Jurkat, Clone E6-1 (cell line): ENCODE measurements at places on chromosomes 5 and 9.

GRCh38 chr9:116447934-116448333, 239.2 kb upstream of the TRIM32 start:
- no peak for DNase-seq

GRCh38 chr9:116482740-116483139, 204.4 kb upstream of the TRIM32 start:
- DNase-seq, result no peak

- DNase-seq, result no peak
These were observed 3.8 kb downstream of the ADRB2 start for GRCh38 chr5:148830211-148830610.

DNA sequence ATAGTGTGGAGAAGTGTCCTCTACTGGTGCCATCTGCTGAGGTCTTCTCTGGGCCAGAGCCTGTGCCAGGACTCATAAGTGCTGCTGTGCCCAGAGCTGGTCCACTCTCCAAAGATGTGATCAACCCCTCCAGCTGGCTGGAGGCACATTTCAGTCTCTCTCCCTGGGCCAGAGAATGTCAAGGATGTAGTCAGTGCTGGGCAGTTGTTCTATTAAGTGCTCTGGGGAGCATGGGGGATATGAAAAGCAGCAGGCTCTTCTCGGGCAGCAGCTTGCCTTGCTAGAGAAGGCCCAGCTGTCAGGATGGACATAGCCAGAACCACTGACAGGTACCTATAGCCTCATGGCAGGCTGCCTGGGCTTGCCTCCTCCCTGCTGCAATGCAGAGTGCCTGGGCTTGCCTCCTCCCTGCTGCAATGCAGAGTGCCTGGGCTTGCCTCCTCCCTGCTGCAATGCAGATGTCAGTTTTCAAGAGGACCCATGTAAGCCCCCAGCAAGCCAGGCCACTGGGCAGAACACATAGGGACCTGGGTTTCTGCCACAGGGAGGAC, 157.2 kb upstream of the PANK3 start:
- no peak for DNase-seq

GRCh38 chr5:172626031-172626581, 15.0 kb upstream of the NEURL1B start:
- no peak for DNase-seq

- DNase-seq, result no peak
These were observed 56.9 kb downstream of the SYK start for GRCh38 chr9:90858457-90858901.

GRCh38 chr9:119365291-119366027, 3.8 kb downstream of the BRINP1 start:
- peak; percentile 10 for DNase-seq

GRCh38 chr9:106682420-106682819, 180.5 kb upstream of the ZNF462 start:
- no peak for DNase-seq

DNA sequence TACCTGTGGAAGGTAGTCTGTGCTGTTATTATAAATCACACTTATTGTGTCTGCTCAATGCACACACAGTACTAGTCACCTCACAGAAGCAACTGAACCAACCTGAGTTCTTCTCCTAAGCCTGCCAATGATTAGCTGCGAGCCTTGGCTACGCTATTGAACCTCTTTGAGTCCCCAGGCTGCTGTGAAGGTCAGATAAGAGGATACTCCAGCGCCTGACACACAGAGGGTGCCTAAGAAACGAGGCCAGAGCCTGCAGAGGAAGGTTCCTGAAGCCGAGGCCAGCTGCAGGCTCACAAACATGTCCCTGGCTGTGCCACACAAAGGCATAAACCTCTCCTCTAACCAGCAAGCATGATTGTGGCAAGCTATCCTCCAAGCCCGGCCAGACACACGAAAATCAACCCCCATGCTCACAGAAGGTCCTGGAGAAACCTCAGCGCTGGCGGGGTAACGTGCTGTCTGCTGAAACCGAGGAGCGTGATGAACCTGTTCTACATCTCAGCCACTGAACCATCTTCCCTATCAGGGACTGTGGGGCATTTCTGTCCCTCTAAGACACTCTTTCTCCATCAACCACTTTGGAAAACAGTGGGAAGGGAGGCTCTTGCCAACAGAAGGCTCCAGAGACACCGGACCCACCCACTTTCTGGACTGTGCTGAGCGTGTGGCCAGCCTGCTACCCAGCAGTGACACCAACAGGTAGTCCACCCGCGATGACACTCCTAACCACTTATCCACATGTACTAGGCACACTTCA, 53.2 kb upstream of the SLC25A51 start:
- DNase-seq, result no peak

- no peak for DNase-seq
These were observed 244.1 kb downstream of the ADGRV1 start for GRCh38 chr5:90802474-90803317.

- DNase-seq, result no peak
These were observed 2.8 kb downstream of the TENT4A start for GRCh38 chr5:6715758-6716628.

GRCh38 chr5:11909471-11909870, 5.2 kb upstream of the CTNND2 start:
- DNase-seq, result no peak

DNA sequence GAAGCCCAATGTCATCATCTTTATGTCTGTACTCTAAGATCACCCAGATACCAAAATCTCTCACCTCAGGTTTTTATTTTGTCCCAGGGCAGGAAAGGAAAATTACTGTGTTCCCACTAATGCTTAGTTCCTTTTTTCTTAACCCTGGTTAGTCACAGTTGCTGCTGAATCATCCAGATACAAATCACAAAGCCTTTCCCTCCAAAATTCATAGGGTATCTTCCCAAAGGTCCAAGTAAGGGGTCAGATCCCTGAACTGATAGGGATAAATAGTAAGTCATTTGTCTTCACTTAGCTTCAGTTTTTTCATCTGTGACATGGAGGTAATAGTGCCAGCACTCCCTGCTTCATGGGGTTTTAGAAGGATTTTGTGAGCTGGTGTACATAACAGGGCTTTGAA, 2.2 kb downstream of the PLCXD3 start:
- no peak for DNase-seq

DNA sequence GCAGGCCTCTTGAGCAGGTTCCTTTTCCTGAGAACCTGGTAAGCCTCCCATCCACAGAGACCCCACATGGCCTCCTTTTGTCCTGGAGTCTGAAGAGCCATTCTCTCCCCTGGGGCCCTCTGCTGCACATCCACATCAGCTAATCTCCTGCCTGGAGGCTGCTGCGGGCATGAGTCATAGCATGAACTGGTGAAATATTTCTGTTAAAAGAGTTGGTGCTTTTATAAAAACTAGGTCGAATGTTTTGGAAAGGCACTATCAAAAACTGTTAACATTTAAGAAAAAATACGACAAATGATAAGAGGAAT, 399.4 kb downstream of the CTNND2 start:
- DNase-seq, result no peak

DNA sequence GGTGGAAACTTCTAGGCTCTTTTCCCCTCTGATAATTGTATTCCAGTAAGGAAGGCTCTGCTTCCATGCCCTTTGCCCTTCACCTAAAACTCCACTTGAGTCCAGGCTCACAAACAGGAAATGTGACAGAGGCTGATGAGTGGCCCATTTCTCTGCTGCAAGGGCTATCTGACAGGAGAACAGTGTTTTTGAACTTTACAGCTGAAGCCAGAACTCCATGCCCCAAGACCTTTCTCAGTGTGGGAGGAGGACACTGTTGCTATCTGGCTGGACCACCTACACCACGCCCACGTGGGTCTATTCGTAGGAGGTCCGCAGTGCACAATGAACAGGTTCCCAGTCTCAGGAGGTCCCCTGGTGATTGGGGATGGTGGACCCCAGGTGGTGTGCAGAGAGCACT, 13.6 kb downstream of the GGTA1 start:
- DNase-seq, result no peak

GRCh38 chr9:117325831-117326230, 89.0 kb downstream of the ASTN2 start:
- no peak for DNase-seq

DNA sequence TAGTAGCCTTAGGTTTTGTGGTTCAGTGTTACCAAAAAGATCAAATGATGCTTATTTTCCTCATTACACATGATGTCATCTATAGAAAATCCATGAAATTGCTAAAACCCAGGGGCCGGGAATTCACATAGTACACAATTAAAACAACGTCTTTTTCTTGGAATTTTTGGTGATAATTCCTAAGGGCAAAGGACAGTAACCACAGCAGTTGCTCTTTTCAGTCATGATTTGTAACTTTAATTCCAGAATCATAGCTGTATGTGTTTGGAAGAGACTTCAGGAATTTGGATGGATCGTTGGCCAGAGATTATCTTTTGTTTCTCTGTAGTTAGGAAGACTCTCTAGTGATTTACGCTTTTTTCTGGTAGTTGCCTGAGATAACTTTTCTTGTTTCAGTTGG, 748.7 kb downstream of the TLE4 start:
- no peak for DNase-seq

- no peak for DNase-seq
These were observed 216.1 kb downstream of the TRIM36 start for GRCh38 chr5:114953565-114953964.

DNA sequence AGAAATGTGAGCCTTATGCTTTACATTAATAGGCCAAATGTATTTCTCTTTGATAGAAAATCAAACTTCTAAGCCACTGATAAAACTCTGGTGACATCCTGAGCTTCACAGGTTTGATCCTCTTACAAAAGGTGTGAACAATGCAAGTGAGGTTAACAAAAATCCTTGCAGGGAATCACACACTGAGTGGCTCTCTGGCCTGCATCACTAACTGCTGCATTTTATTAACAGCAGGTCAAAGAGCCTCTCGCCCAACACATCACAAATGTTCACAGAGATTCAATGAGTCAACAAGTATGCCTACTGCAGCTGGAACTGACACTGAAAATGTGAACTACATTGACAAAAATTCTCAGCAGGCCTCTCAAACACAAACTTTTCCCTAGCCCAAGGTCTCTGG, 122.3 kb downstream of the SEMA5A start:
- no peak for DNase-seq

DNA sequence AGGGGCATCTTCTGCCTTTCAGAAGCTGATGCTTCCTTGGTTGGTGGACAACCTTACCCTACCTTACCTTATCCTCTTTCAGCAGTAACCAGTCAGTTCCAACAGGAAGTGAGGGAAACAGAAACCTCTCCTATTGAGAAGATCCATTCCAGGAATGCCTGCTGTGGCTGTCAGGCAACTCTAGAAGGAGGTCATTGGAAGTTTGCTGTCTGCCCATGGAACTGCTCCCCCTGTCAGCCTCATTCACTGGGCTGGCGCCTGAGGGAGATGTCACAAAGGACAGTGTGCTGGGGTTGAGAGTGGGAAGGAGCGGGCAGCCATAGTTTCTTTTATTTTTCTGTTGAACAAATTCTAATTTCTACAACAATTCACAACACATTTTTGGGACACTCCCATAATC, 54.7 kb downstream of the IRX1 start:
- no peak for DNase-seq

DNA sequence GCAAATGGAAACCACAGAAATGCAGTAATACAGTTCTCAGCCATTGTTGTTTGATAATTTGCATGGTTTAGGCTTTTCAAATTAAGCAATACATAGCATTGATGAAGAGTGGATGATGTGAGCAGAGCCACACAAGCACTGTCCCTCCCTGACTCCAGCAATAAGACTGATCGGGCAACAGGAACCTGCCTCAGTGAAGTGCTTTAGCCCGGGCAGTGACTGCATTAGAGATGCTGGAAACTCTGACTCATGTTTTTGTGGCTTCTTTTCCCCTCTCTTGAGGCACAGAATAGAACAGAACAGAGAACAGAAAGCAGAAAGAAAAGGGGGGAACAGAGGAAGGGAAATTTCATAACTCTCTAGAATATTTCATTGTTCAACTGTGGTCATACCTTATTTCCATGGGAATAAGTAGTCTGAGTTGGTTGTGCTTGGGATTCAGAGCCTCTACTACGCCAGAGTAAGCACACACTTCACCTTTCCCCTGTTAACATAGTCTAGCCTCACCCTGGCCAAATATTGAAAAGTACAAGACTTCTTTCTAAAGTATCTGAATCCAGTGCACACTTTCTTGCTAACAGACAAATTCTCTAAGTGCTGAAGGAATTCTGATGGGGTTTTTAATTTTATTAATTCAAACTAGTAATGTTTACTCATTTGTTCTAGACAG, 164.8 kb upstream of the VCAN start:
- DNase-seq, result no peak

- no peak for DNase-seq
These were observed 114.5 kb downstream of the FOXD1 start for GRCh38 chr5:73333944-73334703.

DNA sequence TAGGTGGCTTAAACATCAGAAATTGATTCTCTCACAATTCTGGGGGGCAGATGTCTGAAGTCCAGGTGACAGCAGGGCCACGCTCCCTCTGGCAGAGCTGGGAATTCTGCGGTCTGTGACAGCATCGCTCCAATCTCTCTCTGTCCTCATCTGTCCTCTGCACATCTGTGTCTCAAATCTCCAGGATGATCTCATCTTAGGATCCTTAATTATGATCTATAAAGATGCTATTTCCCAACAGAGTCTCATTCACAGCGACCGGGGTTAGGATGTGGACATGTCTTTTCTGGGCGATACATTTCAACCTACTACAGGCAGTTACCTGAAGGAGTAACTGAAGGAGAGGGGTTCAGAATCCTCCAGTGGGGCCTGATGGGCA, 31.4 kb downstream of the ANKRD33B start:
- no peak for DNase-seq

GRCh38 chr5:112703866-112704820, 33.5 kb upstream of the APC start:
- DNase-seq, result peak; percentile 87

DNA sequence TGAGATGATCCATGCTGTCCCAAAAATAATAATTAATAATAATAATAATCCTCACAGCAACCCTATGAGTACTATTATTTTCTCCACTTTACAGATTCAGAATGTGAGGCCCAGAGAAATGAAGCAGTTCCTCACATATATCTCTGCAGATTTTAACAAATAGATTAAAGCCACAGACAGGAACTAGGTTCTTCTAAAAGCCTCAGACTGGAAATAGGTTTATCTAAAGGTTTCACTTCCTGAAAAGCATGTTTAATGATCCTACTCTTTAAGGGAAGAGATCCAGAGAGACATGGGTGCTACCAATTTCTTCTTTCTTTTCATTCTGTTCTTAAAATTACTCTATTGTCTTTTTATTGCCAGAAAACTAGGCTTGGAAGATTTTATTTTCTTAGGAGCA, 1079.4 kb upstream of the COX7C start:
- no peak for DNase-seq

GRCh38 chr9:101711330-101711941, 27.0 kb downstream of the GRIN3A start:
- peak; percentile 14 for DNase-seq
